ENCODE measurements at places on chromosomes 13 and 19. TPM values are rescaled to one million over a fixed set of nuclear protein-coding genes. Genes with fewer than 3 reads are reported as not detected.

Gene LIN7B
- total RNA-seq = 7.2 TPM

Gene CABP5
- total RNA-seq = not detected

Gene GET3
- total RNA-seq = 96.6 TPM

Gene EID2
- total RNA-seq = 47.6 TPM

Gene KCNC3
- total RNA-seq = 1.5 TPM

Gene LACC1
- total RNA-seq = 2.3 TPM

Gene ERCC2
- total RNA-seq = 14.6 TPM

Gene DAND5
- total RNA-seq = not detected

Data from A549 treated with CpdA at 1 μM for 4 hours (cell line).